T-helper 2 cell (primary cell): ENCODE measurements at places on chromosomes 7 and 10.

- DNase-seq = no peak
These were observed 92.8 kb upstream of the TAC1 start for GRCh38 chr7:97639036-97639435.

GRCh38 chr10:130411496-130412085, 275.4 kb downstream of the GLRX3 start:
- no peak for DNase-seq

GRCh38 chr7:151405588-151405987, 4.2 kb downstream of the WDR86 start:
- no peak for DNase-seq

DNA sequence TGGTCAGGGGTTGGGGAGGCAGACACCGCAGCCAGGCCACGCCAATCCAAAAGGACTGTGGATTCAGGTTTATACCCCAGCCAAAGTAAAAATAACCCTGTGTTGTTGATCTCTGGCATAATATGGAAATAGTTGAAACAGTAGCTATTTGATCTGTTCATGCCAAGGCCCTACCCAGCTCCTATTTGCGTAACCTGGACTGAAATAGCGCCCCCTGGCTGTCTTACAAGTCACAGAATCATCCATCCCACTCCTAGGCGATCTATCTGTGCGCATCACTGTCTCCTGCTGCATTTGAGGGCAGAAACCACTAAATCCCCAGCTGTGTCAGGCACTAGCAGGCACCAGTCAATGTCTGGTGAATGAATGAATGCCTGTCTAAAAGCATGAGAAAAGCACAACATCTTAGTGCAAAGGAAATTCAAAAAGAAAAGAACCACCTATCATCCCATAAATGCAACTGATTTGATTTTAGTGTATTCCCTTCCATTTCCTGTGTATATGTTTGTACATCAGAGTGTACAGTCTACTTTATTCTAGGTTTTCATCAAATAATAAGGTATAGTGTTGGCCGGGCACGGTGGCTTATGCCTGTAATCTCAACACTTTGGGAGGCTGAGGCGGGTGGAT, 160.0 kb downstream of the SLIT1 start:
- DNase-seq = no peak

DNA sequence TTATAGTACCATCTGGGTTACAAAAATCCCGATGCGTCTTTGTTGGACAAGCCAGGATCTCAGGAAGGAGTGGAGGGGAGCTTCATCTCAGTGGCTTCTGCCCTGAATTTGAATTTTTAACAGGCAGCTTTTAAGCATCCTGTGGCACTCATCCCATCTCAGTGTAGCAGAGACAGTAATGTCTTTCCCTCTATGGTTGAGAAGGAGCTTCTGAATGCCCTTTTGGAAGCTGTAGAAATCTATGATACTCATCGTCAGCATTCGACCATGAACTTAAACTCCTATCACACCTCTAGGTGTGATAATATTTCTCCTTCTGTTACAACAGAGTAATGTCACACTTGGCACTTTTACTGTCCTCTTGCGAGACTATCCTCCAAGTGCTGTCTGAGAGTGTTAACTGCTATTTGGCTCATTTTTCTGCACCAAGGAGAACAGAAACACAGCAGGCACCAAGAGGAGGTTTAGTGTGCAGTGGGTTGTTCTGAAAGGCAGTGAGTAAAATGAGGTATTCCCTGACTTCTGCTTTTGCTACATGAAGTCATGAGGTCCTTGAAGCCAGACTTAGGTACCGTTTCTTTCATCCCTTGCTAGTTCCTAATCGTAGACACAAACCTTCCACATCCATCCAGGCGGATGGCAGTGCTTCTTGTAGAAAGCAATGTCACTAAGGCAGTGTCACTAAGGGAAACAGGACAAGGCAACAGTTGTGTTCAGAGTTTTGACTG, 177.4 kb downstream of the CELF2 start:
- DNase-seq = no peak
